ENCODE measurements at places on chromosomes 13 and 19. TPM values are rescaled to one million over a fixed set of nuclear protein-coding genes. Genes with fewer than 3 reads are reported as not detected.

CYP4F2 gene
- total RNA-seq = not detected

DLL3 gene
- 0.39 TPM for total RNA-seq

OLFM2 gene
- total RNA-seq = 0.59 TPM

SIGLEC5 gene
- not detected for total RNA-seq

PSPN gene
- total RNA-seq = 0.73 TPM

ERICH6B gene
- total RNA-seq = not detected

TNFRSF19 gene
- total RNA-seq = 2.0 TPM

MADCAM1 gene
- total RNA-seq = 0.37 TPM

C19orf73 gene
- 0.37 TPM for total RNA-seq

CEACAM1 gene
- not detected for total RNA-seq

FAM216B gene
- total RNA-seq = not detected

SYMPK gene
- total RNA-seq = 55.5 TPM

KIR2DL4 gene
- total RNA-seq = not detected

KLK15 gene
- total RNA-seq = not detected

LPAR2 gene
- 1.1 TPM for total RNA-seq

ZNF610 gene
- 0.78 TPM for total RNA-seq

MEIOSIN gene
- total RNA-seq = not detected

GDF15 gene
- total RNA-seq = 18.0 TPM

ZNF823 gene
- 1.5 TPM for total RNA-seq

WDR88 gene
- total RNA-seq = not detected

SUGP1 gene
- total RNA-seq = 28.5 TPM

ZNF540 gene
- not detected for total RNA-seq

CYP2S1 gene
- 0.20 TPM for total RNA-seq

BORA gene
- total RNA-seq = 7.7 TPM

TEAD2 gene
- 5.9 TPM for total RNA-seq

FPR1 gene
- 1.5 TPM for total RNA-seq

ERCC1 gene
- total RNA-seq = 162 TPM

ZNF585A gene
- total RNA-seq = 3.1 TPM

ZNF285 gene
- total RNA-seq = 1.2 TPM

CYSLTR2 gene
- total RNA-seq = not detected

ZNF554 gene
- total RNA-seq = 2.9 TPM

MUC16 gene
- not detected for total RNA-seq

ATP4B gene
- not detected for total RNA-seq

FPR2 gene
- total RNA-seq = 0.37 TPM

PALM gene
- 9.9 TPM for total RNA-seq

STOML3 gene
- not detected for total RNA-seq

WDR87 gene
- not detected for total RNA-seq

VN1R2 gene
- not detected for total RNA-seq

CEACAM20 gene
- total RNA-seq = not detected
